ENCODE measurements at places on chromosomes 11 and 22.

- DNase-seq: no peak
These were observed 46.2 kb downstream of the WNT11 start for GRCh38 chr11:76159983-76160661.

GRCh38 chr22:19201869-19202798 lies 23.6 kb upstream of the SLC25A1 start:
- no peak for DNase-seq

- no peak for DNase-seq
These were observed 27.0 kb upstream of the SORL1-AS1 start for GRCh38 chr11:121479698-121480238.

- no peak for DNase-seq
These were observed 4.8 kb upstream of the CAT start for GRCh38 chr11:34433899-34434298.

DNA sequence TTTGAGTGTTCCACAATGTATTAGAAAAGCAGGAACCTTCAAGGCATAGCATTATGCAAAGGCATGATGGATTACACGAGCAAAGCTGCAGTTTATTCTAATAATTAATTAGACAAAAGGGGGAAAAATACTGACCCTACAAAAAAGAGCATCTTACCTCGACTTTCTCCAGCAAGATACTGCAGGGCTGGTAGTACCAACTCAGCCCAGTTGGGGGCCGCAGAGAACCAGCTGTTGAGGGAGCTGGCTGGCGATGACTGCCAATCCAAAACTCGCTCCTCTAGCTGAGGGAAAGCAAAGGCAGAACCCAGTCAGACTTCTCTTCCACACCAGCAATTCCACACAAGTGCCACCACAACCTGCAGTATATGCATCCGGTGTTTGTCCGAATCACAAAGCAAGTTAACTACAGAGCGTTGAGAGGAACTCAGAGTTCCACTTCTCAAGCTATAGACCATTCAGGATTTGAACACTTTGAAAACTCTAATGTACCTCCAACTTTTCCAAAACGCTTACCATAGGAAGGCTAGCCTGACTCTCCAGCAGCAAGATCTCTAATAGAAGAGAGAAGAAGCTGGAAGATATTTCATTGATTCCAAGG lies 13.7 kb downstream of the NFRKB start:
- no peak for DNase-seq

GRCh38 chr11:112864672-112865071 lies 96.5 kb upstream of the NCAM1 start:
- DNase-seq: no peak

DNA sequence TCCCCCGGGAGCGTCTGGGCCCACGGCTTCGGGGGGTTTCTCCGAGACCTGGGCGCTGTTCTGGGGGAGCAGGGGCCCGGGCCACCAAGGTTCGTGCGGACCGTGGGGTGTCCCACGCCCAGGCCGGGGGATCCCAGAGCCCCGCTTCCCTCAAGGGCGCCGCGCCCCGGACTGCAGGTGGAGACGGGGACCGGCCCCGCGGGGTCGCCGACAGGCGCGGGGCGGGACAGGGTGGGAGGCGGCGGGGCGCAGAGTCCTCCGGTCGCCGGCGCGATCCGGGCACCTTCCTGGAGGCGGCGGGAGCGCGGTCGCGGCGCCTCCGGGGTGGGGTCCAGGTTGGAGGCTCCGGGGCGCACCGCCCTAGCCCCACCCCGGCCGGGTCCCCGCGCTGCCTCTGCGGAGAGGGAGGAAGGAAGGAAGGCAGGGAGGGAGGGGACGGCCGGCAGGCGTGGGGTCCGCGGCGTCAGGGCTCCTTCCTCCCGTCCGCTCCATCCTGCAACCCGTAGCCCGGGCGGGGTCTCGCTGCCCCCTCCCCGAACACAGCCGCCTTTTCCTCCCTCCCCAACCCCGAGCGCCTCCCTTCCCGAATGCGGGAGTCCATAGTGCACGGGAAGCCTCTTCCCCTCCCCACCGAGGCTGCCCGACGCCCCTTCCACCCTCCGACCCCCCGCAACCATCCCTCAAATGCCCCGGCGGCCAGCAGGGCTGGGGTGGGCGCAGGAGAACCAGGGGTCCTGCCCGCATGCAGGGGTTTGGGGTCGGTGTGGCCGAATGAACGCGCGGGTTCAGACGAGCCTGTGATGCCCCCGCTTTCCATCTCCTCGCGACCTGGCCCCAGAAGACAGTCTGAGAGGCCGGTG lies 4.3 kb upstream of the ZBED4 start:
- DNase-seq: no peak

DNA sequence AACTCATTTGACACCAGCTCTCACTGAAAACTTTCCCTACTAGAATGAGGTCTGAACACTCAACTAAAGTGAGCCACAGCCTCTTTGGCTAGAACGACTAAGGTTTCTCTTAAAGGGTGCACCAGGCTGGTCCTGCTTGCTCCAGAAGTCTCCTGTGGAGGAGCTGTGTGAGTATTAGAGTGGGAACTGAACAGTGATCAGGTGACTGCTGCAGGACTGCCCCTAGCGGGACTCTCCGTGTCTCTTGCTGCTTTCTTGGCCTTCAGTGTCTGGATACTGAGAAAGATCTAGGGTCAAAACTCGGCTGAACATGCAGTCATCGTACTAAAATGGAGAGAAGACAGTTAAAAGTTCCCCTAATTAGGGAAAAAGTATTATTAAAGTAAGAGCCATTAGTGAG lies 34.6 kb downstream of the FAM118A start:
- no peak for DNase-seq

- DNase-seq: no peak
These were observed 2.0 kb downstream of the MOGAT2 start for GRCh38 chr11:75719340-75720239.

- no peak for DNase-seq
These were observed 214.6 kb downstream of the NTM start for GRCh38 chr11:131584785-131585592.

GRCh38 chr22:36349726-36350125 lies 38.0 kb downstream of the MYH9 start:
- no peak for DNase-seq

GRCh38 chr11:106280036-106280435 lies 202.6 kb downstream of the AASDHPPT start:
- DNase-seq: no peak

DNA sequence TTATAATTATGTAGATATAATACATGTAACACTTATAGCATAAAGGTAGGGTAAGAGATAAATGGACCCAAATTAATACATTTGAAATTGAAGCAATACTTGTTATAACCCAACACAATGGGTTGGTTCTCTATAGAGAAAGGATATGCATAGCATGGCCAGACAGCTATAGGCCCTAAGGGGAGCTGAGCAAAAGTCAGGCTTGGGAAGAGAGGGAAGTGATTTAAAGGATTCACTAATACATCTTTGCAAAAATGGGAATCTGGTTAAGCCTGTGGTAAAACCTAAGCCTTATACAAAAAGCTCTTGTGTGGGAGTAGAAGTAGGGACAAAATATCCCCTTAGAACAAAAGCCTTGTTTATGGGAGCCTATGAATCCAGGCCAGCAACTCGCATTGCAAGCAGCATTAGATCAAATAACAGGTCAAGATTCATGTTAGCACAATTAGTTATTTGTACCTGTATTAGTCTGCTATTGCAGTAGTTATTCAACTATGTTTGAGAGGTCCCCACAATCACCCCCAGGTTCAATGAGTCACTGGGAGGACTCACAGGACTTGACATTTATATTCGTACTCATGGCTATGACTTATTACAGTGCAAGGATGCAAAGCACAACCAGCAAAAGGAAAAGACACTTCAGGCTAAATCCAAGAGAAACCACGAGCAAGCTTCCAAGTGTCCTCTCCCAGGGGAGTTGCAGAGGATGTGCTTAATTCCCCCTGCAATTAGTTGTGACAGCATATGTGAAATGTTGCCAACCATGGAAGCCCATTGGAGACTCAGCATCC lies 144.7 kb upstream of the LMO1 start:
- DNase-seq: no peak

DNA sequence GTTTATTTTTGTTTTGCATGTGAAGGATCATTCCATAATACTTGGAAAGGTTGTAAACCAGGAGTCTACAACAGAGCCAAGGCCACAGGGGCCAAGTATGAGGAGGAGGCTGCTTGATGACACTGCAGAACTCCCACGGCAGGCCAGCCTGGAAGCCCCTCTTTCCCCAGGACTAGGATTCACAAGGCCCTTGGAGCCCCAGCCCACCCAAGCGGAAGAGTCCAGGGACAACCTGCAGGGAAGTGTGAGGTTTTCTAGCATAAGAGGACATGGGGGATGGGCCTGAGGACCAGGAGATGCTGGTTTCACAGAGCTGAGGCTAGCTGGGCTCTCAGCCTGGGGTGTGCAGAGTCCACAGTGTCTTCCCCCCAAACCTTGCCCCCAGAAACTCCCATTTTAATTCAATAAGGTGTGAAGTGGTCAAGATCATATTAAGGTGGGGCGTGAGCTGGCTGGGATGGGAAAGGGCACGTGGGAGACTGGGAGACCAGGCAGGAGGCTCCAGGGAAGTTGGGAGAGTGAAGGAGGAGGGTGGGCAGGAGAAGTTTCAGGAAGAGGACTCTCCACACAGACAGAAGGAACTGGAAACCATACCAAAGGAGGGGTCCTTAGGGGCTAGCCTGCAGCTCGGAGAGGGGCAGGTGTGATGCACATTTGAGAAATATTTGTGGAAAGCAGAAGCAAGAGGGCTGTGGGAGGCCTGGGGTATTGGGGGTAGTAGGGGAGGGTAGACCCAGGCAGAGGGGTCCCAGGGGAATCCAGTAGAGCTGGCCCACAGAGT lies 12.4 kb downstream of the GNAZ start:
- no peak for DNase-seq

DNA sequence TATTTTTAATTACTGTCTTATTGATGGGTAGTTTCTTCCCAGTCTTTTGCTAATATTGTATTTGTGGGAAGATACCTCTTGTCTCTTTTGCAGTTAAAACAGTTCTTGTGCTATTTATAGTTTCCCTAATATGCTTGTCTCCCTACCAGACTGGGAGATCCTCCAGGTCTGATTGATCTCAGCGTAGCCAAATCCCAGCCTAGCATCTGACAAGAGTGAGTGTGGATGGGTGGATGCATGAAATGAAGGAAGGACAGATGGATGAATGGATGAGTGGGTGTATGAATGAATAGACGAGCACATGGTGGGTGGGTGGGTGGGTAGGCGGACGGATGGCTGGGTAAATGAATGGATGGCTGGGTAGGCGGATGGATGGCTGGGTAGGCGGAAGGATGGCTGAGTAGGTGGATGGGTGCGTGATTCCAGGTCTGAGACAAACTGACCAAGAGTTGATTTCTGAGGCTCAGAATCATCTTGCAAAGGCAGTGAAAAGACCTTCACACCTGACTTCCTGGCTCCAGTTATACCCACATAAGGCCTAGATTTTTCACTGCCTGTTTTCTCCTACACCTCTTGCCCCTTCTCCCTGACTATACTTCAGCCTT lies 11.4 kb downstream of the DNAJB13 start:
- DNase-seq: no peak

- DNase-seq: no peak
These were observed 9.1 kb upstream of the TUBA8 start for GRCh38 chr22:18101536-18101935.

GRCh38 chr11:63853476-63853875 lies 14.6 kb downstream of the MARK2 start:
- DNase-seq: no peak

GRCh38 chr22:39437791-39438704 lies 18.8 kb upstream of the MGAT3 start:
- no peak for DNase-seq

- DNase-seq: no peak
These were observed 90.0 kb upstream of the NARS2 start for GRCh38 chr11:78664636-78665035.

DNA sequence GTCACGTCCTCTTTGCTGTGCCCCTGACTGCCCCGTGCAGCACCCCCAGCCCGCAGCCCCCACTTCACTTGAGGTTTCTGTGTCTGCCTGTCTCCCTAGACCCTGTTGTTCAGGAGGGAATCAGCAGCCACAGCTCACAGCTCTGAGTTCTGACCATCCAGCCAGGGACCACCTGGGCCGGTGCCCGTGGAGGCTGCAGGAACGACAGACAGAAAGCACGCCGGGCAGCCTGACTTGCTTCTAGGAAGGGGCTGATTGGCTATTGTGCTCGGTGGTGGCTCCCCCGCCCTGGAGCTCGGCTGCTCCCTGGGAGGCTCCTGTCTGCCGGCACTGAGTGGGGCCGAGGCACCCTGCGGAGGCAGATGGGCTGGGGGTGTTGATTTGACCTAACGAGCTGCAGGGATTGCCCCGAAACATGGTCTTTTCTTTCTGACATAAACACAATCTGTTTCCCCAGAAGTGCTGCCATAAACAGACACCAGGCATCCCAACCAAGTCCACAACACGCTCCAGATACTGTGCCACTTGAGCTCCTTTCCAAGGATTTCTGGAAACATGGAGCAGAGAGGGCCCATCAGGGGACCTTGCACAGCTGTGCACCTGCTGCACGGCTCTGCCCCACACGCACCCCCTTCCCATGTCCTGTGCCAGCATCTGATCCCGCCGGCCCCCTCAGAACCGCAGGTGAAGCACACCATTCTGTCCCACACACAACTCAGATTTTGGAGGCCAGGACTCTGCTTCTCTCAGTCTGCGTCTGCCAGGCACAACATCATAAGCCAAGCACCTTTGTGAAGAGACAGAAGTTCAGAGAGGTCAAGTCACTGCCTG lies 855.9 kb downstream of the TBC1D22A start:
- no peak for DNase-seq

DNA sequence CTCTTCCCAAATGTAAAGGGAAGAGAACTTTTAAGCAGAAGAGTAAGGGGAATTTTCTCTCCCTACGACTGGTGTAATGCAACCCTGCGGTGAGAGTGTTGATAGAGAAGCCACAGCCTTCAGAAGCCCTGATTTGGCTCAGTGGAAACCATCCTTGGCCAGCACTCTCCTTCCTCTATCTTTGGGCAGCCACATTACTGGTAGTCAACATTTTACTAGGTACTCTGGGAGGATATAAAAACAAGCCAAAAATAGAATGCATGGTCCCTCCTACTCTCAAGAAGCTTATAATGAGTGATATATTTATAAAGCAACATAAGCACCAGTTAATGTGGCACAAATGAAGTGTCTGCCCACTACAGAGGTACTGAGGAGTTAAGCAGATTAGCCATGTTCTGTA lies 201.8 kb upstream of the NCAM1 start:
- DNase-seq: no peak

DNA sequence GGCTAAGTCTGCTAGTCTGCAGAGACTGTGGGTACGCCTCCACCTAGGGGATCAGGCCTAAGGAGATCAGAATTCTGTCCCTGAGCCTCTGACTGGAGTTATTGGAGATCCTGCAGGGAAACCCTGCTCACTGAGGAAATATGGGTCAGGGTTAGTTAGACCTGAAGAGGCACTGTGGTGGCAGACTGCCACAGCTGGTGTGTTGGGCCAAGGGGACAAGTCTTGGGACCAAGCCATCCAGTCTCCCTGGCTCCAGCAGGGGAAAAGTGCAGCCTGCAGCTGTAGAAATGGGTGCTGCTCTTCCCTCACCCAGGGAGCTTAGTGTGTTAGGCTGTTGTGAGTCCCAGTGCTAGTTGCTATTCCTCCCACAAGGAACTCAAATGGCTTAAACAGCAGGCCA lies 334.8 kb upstream of the LARGE1 start:
- no peak for DNase-seq

DNA sequence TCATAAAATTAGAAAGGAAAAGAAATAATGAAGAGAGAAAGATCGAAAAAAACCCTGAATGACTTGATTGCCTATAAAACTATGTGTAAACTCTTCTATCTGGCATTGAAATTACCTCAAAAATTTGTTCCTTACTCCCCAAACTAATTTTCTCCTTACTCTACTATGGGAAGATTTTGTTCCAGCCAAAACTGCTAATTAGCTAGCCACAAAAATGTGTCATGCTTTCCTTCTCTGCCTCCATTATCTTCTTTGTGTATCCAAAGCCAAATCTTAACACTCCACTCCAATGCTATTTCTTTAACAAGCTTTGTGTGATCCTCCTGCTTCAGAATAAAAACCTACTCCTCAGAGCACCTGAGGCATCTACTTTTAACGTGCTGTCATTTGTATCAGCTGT lies 831.2 kb downstream of the METTL15 start:
- no peak for DNase-seq

Measured in stimulated activated CD8-positive, alpha-beta memory T cell treated with anti-CD3 and anti-CD28 coated beads, Interleukin-15, amount 100 ng/mL, for 1 hour (primary cell).